ENCODE measurements at places on chromosomes 2 and 18.

GRCh38 chr18:50009773-50010335, 185.1 kb downstream of the MYO5B start:
- H3K4me1 ChIP-seq, result no peaks in the 10 kb centered on the region
- no peak overlapping the region for H3K4me3 ChIP-seq
- DNase-seq, result peak; percentile 56
- no peaks in the 10 kb centered on the region for H3K27me3 ChIP-seq
- no peak overlapping the region for H3K27ac ChIP-seq

- DNase-seq, result no peak
- no peak overlapping the region for H3K4me3 ChIP-seq
- peak overlapping the region; percentile 82 for H3K27ac ChIP-seq
- H3K36me3 ChIP-seq, result peaks cover 35% of the 10 kb centered on the region
These were observed 10.9 kb downstream of the WIPF1 start for GRCh38 chr2:174586418-174587295.

DNA sequence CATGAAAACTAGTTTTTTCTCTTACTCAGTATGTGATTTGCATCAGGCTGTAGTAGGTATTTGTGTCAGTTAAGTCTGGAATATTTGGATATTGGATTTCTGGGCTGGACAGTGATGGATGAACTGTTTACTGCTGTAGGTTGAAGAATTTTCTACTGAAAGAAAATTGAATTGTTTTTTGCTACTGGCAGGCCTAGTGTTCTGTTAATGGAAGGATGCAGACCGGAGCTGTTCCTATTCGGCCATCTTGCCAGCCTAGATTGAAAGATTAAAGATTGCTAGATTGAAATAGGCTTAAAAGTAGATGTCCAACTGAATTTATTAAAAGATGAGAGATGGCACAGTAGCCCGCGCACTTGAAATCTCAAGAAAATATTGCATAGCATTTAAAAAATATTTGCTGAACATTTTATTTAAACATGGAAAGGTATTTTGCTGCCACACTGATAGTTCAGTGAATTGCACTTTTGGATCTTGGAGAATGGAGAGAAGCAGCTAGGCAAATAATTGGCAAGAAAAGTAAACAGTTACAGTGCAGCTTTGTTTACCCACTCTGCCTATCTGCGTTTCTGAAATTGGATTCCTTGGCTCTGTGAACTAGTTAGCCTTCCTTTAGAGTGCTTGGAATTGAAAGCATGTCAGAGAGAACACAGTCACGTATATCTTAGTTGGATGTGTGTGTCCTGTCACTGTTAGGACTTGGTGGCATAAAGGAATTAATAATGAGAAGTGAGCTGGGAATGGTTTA, 54.1 kb downstream of the EPB41L5 start:
- no peaks in the 10 kb centered on the region for H3K36me3 ChIP-seq
- DNase-seq, result no peak
- no peaks in the 10 kb centered on the region for H3K27me3 ChIP-seq
- H3K27ac ChIP-seq, result no peak overlapping the region
- H3K4me3 ChIP-seq, result no peak overlapping the region
- H3K4me1 ChIP-seq, result no peaks in the 10 kb centered on the region

DNA sequence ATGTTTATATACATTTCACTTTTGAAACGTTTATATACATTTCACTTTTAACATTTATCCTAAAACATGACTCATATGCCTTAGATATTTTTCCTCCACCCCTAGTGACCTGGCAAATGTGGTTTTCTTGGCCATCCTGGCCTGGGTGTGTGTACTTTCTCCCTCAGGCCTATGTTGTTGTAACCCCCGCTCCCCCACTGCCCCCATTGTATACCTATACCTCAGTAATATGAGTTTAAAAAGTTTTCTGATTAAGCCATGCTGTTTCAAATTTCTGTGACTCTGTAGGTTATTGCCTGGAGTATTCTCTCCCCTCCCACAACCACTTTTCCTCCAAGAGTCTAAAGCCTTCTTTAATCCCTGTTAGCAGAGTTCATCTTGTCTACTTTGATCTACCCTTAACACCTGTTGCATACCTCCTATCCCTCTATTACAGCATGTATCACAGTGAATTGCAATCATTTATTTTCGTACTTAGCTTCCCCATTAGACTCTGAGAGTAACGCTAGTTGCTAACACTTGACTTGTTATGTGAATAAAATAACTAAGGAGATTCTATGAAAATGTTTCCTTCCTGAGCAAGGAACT, 67.9 kb downstream of the LCLAT1 start:
- DNase-seq, result no peak
- H3K4me1 ChIP-seq, result peaks cover 13% of the 10 kb centered on the region

DNA sequence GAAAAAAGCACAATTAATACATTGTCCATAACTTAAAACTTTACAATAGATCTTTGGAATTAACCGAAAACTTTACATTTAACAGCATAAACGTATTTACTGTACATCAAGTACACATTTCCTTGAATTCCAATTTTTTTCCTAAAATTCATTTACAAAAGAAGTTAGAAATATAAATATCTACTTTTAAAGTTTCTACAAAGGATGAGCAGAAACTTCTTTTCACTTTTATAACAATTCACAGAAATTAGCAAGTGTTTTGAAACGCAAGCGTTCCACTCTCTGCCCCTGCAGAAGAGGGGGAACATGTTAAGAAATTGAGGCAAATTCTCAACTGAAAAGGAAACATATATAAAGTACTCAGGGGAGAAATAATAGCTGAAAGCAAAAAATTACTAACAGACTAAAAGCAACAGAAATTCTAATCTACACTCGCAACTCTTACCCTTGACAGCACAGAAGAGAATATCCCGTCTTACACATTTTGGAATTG, 1.5 kb downstream of the NFE2L2 start:
- peak overlapping the region; percentile 99 for H3K27ac ChIP-seq
- no peak for DNase-seq
- H3K4me3 ChIP-seq, result peak overlapping the region; percentile 86
- H3K27me3 ChIP-seq, result no peaks in the 10 kb centered on the region
- peaks cover 29% of the 10 kb centered on the region for H3K36me3 ChIP-seq

- H3K36me3 ChIP-seq, result peaks cover 10% of the 10 kb centered on the region
- peak; percentile 69 for DNase-seq
- no peak overlapping the region for H3K27ac ChIP-seq
- H3K4me1 ChIP-seq, result peaks cover 12% of the 10 kb centered on the region
These were observed 35.8 kb upstream of the CACNB4 start for GRCh38 chr2:152134488-152135280.

GRCh38 chr18:34117319-34117718, 107.4 kb downstream of the NOL4 start:
- H3K27me3 ChIP-seq, result no peaks in the 10 kb centered on the region
- H3K4me1 ChIP-seq, result no peaks in the 10 kb centered on the region
- DNase-seq, result no peak

All from activated CD4-positive, alpha-beta memory T cell treated with anti-CD3 and anti-CD28 coated beads for 36 hours (primary cell).